ENCODE measurements at places on chromosomes 1 and 21.

- peak; percentile 43 for DNase-seq
These were observed 72.8 kb downstream of the S1PR1 start for GRCh38 chr1:101309334-101310311.

GRCh38 chr1:226236826-226237225 is 13.4 kb downstream of the MIXL1 start:
- no peak for DNase-seq

- no peak for DNase-seq
These were observed 176.9 kb upstream of the DEPDC1 start for GRCh38 chr1:68673771-68674170.

- no peak for DNase-seq
These were observed 1.7 kb downstream of the ATP1A2 start for GRCh38 chr1:160117300-160117699.

- no peak for DNase-seq
These were observed 488.7 kb downstream of the OMA1 start for GRCh38 chr1:58057826-58058225.

- no peak for DNase-seq
These were observed 19.9 kb upstream of the LRRN2 start for GRCh38 chr1:204705493-204705811.

DNA sequence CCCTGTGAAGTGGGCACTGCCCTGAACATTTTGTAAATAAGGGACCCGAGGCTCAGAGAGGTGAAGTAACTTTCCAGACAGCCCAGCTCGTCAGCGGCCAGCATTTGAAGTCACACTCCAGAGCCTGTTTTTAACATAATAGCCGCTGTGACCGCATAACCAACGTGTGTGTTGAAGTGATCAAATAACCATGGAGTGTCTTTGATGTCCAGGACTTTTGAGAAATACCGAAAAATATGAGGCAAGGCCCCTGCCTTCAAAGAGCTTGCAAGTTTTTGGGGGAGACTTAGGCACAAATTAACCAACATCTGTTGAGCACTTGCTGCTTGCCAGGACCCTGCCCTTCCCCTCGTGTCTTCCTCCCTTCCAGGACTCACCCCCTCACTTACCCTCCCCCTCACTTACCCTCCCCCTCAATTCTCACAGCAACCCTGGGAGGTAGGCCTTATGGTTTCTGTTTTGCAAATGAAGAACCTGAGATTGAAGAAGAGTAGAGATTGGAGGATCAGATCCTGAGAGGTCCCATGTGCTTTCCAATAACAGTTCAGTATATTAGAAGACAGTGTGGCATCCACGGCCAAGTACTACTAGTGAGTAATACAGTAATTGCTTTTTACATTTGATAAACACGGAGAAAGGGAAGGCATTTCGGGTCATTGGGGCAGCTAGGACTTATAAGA is 1.3 kb upstream of the SLC16A1 start:
- peak; percentile 18 for DNase-seq
